ENCODE measurements at places on chromosomes 7 and 10.

DNA sequence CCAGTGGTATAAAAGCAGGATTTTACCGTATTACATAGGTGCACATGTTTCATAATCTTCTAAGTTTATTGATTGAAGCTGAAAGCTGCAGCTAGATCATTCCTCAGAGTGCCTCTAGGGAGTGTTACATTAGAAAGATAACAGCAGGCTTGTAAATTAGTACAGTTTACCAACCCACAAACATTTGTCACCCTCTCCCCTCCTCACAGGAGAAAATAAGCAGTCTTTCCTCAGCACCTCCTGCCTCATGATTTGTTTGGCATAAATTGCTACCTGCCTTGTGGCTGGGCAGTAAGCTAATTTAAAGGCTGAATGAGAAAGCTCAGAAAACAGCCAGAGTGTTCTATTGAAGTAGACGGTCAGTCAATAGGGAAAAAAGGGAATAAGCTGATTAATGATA is 74.2 kb downstream of the NXPH1 start:
- DNase-seq, result peak; percentile 40

- DNase-seq, result no peak
Measured at GRCh38 chr7:20777377-20778062, 9.2 kb downstream of the SP8 start.

- DNase-seq, result no peak
Measured at GRCh38 chr10:93352638-93353383, 129.3 kb downstream of the MYOF start.

GRCh38 chr10:25028711-25029110 is 12.3 kb downstream of the THNSL1 start:
- no peak for DNase-seq

DNA sequence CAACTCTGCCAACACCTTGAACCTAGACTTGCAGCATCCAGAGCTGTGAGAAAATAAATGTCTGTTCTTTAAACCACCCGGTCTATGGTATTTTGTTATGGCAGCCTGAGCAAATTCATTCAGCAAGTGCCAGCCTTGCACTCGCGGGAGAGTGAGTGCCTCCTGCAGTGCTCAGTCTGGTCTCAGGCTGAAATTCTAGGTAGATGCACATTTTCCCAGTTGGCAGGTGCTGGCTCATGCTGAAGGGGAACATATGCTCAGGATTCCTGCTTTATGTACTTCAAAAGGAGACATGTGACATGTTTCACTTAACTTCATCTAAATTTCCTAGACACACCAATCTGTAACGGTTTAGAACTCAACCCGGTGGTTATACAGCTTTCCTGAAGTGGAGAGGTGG is 170.8 kb downstream of the MGMT start:
- peak; percentile 49 for DNase-seq

DNA sequence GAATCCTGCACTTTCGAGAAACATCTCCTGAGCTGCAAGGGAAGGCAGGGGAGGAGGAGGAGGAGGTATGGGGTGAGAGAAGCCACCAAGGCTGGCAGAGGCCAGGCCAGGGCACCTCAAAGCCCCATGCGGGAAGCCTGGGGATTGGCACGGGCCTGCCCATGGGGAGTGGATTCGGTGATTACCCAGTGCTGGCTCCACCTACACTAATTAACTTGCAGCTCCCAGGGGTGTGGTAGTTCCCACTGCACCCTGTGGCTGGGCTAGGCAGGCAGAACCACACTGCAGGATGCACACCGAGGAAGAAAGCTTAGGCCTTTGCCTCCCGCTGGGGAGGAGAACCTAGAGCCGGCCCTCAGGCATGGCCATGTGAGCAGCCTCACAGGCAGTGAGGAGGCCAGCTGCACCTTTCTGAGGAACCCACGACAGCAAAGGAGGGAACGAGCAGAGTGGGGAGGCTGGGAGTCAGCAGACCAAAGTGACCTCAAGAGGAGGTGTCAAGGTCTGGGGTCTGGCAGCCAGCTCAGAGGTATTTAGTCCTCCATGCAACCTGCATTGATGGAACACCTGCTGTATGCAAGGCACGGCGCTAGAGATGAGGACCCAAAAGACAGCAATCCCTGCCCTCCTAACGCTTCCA is 27.2 kb downstream of the GRID1 start:
- no peak for DNase-seq

DNA sequence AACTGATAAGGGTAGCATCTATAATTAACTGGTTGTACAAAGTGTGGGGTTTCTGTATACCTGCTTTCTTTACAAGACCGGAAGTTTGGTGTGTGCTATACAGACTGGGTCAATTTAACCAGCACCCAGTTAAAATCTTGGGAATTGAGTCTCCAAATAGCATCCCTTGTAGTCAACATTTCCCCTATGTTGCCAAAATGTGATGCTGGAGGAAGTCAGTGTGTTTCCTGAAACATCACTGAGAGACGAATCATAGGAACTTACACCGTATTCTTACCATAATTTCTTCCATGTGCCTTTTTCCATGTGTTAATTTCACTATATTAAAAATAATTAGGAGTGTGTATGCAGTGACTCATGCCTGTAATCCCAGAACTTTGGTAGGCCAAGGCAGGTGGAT is 1.7 kb downstream of the AKR1C4 start:
- DNase-seq, result no peak

DNA sequence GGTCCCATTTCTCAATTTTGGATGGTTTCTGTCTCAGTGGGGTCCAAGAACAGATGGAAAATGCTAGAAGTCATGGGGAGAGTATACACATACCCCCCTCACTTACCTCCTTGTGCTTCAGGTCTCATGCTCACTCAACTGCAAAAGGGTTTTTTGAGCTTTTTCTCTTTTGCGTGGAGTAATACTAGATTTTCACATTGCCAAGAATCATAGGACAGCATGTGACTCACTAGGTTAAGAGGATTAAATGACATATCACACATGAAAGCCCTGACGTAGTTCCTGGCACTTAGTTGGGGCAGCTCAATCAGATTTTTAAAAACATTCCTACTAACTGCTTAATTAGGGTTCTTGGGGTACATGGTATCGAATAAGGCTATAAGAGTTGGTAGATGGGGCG is 4.5 kb downstream of the PI4K2A start:
- no peak for DNase-seq

DNA sequence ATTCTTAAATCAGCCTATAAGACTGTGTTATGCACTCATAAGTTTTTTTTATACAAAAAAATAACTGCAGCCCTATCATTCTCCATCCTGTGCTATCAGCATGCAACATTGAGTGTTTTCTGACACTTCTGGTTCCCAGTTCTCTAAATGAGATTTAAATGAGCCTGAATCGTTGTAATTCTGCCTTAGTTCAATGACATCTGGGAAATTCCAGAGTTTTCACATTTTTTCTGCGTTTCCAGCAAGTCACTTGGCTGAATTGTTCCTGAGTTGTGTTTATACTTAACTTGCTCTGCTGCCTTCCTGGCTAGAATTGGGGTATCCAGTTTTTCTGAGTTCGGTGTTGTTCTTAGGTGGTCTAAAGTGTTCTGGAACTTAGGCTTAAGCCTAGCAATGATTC is 636.1 kb upstream of the FZD8 start:
- DNase-seq, result no peak

DNA sequence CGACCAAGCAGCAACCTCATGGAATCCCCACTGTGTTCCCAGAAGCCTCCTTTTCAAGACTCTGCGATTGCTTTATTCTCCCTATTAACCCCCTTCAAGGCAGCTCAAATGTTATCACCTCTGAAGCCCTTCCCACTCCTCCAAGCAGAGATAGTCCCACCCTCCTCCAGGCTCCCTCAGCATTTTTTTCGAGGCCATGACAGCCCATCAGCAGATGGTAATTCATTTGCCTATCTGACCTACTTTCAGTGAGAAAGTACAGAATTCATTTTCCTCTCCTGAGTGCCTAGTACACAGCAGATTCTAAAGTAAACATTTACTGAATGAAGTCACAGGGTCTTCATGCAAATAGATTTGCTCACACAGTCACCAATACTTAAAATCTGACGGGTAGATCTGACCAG is 47.8 kb downstream of the HERPUD2 start:
- peak; percentile 36 for DNase-seq

GRCh38 chr10:65423043-65423442 is 1502.8 kb upstream of the LRRTM3 start:
- DNase-seq, result no peak

- DNase-seq, result peak; percentile 10
Measured at GRCh38 chr7:32221736-32222135, 151.5 kb upstream of the PDE1C start.

- DNase-seq, result no peak
Measured at GRCh38 chr7:21544303-21544656, 1.4 kb downstream of the DNAH11 start.

- DNase-seq, result no peak
Measured at GRCh38 chr10:77036276-77036675, 601.3 kb downstream of the KCNMA1 start.

- DNase-seq, result no peak
Measured at GRCh38 chr10:129849452-129849750, 114.7 kb downstream of the EBF3 start.

DNA sequence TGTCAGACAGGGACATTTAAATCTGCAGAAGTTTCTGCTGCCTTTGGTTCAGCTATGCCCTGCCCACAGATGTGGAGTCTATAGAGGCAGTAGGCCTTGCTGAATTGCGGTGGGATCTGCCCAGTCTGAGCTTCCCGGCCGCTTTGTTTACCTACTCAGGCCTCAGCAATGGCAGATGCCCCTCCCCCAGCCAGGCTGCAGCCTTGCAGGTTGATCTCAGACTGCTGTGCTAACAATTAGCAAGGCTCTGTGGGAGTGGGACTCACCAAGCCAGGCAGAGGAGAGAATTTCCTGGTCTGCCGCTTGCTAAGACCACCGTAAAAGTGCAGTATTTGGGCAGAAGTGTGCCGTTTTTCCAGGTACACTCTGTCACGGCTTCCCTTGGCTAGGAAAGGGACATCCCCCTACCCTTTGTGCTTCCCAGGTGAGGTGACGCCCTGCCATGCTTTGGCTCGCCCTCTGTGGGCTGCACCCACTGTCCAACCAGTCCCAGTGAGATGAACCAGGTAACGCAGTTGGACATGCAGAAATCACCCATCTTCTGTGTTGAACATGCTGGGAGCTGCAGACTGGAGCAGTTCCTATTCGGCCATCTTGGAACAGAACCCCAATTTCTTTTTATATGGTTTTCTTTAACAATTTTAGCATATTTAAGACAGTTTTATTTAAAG is 28.4 kb upstream of the VWDE start:
- DNase-seq, result no peak

- peak; percentile 1 for DNase-seq
Measured at GRCh38 chr10:27446091-27446918, 57.8 kb upstream of the RAB18 start.

DNA sequence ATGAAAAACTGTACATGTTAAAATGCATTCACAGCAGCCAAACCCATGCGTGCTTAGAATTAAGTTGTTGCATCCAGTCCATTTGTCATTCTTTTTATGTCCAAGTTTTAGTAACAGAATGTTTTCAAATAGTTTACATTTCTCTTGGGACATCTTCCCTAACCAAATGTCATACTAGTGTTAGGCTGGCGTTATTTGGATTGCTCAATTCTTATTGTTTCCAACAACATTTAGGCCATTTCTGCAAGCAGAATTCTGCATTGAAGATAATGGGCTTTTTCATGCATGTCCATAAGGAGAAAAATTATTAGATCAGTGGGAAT is 203.0 kb downstream of the HIBADH start:
- DNase-seq, result no peak

- no peak for DNase-seq
Measured at GRCh38 chr10:61313460-61313859, 139.7 kb downstream of the TMEM26 start.

DNA sequence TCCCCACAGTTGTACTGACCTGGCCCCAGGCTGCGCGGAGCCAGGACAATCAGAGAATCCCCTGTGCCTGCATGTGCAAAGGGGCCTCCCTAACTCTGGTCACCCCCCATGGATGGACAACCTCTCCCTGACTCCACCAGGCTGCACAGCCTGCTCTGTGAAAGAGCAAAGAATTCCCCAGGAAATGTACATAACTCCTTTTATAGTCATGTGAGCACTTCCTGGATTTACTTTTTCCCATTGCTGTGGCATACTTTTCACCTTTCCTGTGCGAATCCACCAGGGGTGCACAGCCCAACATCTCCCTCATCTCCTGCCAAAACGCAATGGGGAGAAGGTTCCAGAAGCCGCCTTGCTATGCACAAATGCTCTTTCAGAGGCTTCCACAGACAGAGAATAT is 27.9 kb downstream of the FGFR2 start:
- no peak for DNase-seq

- no peak for DNase-seq
Measured at GRCh38 chr10:87684001-87684638, 24.4 kb downstream of the PAPSS2 start.

DNA sequence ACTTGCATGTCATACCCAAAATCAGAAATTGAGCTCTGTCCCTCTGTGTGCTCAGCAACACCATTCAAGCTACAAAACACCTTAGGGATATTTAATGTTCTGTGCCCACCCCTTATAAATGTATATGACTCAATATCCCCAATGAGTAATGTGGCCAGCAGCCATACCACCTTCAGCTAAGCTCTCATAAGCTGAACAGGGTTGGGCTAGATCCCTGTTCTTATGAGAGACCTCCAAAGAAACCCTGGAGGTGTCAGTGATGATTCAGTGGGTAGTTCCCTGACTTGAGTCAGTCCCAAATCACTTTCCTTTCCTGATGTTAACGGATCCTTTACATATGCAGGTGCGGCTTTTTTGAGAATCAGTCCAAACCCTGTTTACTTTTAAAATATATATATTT is 253.8 kb downstream of the CREB5 start:
- DNase-seq, result no peak

GRCh38 chr10:37495415-37495814 is 362.0 kb downstream of the ZNF248 start:
- no peak for DNase-seq

DNA sequence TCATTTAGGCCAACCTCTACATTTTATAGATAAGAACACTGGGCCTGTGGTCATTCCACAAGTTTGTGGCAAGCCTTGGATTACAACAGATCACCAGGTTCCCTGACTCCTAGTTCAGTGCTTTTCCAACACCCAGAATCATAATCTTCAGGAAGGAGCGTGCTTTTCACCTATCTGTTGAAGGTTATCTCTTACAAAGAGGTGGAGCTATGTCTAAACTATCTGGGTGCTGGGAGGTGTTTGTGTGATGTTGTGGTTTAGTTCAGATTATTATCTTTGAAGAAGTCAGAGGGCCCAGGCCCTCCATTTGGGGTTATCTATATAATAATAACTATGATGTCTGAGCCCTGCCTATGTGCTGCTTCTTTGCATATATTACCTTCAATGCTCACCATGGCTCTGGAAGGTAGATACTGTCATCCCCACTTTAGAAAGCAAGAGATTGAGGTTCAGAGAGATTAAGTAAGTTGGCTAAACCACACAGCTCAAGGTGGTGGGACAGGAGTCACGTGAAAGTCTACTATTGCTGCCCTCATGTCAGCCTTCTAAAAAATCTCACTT is 24.0 kb downstream of the IL2RA start:
- no peak for DNase-seq

GRCh38 chr10:132237871-132238270 is 51.1 kb downstream of the DPYSL4 start:
- DNase-seq, result no peak

GRCh38 chr10:19168584-19168983 is 120.0 kb downstream of the MALRD1 start:
- DNase-seq, result no peak

- DNase-seq, result no peak
Measured at GRCh38 chr7:43771128-43771527, 12.6 kb downstream of the BLVRA start.

Measured in NCI-H2171 (cell line).